ENCODE measurements at places on chromosomes 5 and 9.

DNA sequence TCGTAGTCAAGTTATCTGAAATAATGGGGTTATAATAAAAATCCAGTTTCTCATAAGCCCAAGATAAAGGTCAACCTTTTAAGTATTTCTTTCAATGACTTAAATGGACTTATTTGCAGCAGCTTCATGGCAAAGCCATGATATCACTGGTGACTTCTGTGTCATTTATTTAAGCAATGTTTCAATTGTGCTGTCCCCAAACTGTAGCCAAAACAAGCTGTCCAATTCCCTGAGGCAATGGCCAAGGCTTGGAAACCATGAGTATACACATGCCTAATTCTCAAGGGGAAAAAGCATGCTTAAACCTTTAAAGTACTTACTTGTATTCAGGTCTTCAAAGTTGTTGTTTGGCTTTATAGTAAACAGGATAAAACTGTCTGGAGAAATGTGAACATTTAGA is 376.4 kb upstream of the TNC start:
- DNase-seq = no peak

DNA sequence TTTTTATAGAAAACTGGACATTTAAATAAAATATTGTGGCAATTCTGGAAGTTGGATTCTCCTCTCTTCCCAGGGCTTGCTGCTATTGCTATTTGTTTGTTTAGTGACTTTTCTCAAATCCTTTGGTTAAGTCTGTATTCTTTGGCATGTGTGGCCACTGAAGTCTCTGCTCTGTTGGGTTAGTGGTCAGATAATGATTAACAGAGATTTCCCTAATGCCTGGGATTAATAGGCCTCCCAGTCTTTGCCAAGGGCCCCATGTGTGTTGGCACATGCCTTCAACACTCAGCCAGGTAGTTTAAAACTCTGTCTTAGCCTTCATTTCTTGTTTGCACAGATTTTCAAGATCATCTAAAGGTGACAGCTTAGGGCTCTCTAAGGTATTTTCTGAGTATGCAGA is 92.8 kb upstream of the EPB41L4A start:
- no peak for DNase-seq

DNA sequence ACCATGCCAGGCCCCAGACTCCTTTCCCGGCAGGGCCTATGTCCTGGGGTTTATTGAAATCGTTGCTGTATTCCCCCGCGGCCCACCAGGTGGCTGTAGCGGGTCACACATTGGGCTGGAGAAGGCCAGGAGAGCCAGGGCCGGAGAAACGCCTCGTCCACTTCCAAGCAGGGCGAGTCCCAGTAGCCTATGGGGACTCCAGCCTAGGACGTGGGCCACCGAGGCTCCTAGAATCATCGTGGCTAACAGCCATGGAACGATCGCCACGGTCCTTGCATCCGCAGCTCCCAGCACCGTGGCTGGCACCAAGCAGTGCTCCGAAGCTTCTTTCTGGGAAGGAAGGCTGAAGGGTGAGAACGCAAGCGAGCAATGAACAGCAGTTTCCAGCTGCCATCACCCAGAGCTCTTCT is 87.7 kb downstream of the ENTREP1 start:
- no peak for DNase-seq

DNA sequence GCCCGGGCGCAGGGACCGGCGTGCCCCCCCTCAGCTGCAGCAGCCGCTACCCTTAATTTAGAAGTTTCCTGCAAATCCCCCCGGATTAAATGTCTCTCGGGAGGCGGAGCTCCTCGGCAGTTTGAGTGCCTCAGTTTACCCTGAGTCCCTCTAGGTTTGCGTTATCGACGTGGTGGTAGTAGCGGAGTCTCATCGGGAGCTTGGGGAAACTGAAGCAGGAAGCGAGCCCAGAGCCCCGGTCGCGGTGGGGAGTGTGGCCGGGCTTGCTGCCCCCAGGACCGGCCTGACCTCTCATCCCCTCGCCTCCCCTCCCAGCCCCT is 529 bp upstream of the TPM2 start:
- DNase-seq = no peak

- DNase-seq = no peak
Measured at GRCh38 chr5:126003309-126003708, 419.9 kb upstream of the GRAMD2B start.

GRCh38 chr9:35048511-35048910 is 23.9 kb downstream of the VCP start:
- DNase-seq = no peak

DNA sequence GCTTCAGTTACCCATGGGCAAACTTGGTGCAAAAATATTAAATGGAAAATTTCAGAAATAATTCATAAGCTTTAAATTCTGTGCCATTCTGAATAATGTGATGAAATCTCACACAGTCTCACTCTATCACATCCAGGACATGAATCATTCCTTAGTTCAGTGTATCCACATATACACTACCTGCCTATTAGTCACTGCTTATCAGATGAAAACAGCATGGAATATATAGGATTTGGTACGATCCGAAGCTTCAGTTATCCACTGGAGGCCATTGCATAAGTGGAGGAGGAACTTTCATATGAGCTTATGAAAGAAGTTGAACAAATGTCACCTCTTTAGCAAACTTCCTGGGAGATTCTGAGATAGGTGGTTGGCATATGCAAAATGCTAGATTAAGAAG is 64.2 kb downstream of the GAPVD1 start:
- DNase-seq = no peak

DNA sequence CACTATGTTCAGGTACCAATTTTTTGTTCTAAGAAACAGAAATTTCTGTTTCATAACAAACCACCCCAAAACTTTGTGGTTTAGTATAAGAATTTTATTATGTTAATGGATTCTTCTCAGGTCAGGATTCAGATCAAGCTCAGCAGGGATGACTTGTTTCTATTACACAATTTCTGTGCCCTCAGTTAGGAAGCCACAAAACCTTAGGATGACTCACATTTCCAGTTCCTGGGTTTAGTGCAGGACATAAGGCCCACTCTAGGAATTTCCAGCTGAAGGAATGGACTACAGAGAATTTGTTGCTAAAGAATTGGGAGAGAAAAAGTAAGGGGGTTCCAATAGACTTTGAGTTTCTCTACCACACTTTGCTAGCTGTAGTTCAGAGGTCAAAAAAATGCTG is 629.3 kb downstream of the ANXA1 start:
- DNase-seq = no peak

DNA sequence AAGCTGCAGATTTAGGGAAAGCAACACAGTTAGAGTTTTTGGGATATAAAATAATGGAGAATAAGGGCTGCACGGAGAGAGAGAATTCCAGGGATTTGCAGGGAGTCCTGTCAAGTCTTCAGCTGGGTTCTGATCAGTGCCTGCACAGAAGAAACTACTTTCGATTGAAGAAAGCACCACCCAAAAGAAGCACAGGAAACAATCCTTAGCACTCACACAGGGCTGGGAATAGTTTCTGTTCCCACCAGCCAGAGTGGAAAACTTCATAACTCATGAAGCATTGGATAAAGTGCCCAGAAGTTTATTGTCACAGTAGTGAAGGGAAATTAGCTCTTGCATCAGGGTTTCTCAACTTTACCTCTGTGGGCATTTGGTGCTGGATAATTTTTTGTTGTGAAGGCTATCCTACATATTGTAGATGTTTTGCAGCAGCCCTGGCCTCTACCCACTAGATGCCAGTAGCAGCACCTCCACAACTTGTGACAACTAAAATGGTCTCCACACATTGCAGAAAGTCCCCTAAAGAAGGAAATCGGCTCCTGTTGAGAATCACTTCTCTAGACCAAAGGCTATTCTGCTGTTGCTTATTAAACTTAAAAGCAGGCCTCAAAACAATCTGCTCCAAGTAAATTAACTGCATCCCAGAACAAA is 71.0 kb upstream of the FAM120A start:
- DNase-seq = no peak

- peak; percentile 51 for DNase-seq
Measured at GRCh38 chr5:157607371-157608161, 32.0 kb upstream of the ADAM19 start.

- no peak for DNase-seq
Measured at GRCh38 chr9:111036946-111037345, 1.3 kb downstream of the LPAR1 start.

DNA sequence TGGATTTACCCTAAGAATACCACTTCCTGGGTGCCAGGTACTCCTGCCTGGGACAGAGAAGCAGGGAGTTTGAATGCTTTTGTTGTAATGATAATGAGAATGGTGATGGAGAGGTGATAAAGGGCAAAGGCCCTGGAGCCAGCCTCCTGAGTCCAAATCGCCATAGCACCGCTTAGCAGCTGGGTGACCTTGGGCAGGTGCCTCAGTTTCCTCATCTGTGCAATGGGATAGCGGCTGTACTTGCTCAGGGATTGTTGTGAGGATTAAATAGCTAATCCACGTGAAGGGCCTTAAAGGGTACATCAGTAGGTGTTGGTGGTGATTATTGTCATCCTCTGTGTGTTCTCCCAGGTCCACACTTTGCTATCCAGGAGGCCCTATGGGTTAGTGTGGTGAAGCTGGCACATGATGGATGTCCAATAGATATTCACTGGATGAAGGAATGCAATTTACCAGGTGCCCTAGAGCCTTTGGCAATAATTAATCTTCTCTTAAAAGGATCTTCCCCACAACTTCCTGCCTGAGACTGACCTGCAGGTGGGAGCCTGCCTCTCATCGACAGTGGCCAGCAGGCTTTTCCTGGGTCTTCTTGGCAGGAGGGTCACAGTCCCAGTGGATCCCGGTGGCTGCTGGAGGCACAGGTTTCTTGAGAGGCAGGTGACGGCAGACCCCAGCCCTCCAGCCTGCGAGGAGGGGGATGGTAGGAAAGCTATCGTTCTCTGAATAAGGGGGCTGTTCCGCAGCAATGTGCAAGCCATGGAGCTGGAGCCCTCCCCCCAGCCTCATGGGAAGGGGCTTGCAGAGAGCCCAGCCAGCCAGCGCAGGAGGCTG is 160.2 kb downstream of the MACROH2A1 start:
- no peak for DNase-seq

DNA sequence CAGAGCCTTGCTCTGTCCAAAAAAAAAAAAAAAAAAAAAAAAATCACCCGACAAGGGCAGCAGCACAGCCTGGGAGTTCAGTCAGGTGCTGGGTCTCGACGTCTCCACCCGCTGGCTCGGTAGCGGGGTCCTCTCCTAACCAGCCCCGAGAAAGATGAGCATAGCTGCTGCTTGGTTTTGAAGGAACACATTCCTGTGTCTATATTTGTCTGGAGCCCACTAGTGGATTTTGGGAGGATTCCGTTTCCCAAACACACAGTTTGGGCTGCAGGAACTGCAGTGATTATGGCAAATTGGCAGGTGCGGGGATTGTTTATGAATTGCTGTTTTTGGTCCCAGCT is 1.2 kb downstream of the OTULINL start:
- DNase-seq = no peak

DNA sequence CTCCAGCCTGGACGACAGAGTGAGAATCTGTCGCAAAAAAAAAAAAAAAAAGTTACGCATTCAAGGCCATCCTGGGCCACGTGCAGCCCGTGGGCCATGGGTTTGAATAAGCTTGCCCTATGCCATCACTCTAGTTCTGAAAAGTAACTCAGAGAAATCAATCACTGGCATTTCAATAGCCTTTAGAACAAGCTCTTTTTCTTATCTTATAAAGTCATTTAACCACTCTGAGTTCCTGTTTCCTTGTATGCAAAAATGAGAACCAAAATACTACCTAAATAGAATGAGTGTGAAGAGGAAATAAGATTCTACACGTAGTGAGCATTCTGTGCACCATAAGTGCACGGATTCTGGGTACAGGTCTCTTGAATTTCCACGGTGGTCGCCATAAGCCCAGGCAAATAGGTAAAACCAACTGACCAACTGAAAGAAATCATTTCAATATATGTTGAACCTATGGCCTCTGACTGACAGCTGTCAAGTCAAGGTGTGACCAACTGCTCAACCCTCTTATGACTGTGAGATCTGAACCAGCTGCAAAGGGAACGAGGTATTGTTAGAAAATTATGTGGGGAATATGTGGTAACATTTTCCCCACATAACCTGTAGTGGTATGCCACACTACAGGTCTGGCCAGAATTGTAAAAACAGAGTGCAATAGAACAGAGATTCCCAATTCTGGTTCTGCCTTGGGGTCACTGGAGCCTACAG is 143.9 kb upstream of the LHFPL2 start:
- DNase-seq = no peak

DNA sequence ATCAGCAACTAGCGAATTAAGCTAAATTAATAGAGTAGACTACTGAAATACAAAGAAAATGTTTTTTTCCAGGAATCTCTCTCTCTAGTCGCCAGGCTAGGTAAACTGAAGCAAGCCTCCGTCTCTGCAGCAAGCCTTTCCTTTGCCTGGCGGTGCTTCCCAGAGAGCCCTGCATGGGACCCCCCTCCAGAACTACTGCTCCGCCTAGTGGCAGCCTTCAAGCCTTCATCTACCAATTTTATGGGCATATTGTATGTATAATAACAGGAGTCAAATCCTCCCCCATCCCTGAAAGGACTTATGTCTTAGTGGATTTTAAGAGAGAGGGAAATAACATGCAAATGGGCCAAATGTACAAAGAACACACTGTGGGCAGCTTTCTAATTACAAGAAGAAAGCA is 241.9 kb downstream of the SAXO1 start:
- DNase-seq = no peak

- DNase-seq = no peak
Measured at GRCh38 chr5:139394654-139395566, at the start of gene PROB1. Gene PROB1 (minus strand): TSS chr5:139395104. CDS start chr5:139395081, 23 bp downstream.

GRCh38 chr9:113372059-113372458 is 4.7 kb downstream of the HDHD3 start:
- no peak for DNase-seq

DNA sequence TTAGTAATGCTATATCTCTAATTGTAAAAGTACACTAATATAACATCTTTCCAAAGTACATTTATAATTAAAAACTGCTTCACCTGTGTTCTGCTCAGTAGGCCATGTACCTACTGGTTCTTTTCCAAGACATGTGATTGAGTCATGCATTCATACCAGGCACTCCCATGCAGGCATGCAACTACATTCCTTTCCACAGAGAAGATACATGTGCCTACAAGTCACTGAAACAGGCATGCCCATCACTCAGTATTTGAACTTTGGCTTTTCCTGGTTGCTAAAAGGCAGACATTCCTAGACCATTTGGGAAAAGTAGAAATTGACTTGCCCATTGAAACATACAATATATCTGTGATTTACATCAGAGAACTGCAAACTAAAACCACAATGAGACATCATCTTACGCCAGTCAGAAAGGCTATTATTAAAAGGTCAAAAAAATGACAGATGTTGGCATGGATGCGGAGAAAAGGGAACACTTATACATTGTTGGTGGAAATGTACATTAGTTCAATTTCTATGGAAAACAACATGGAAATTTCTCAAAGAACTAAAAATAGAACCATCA is 148.3 kb upstream of the MOCS2 start:
- DNase-seq = no peak

DNA sequence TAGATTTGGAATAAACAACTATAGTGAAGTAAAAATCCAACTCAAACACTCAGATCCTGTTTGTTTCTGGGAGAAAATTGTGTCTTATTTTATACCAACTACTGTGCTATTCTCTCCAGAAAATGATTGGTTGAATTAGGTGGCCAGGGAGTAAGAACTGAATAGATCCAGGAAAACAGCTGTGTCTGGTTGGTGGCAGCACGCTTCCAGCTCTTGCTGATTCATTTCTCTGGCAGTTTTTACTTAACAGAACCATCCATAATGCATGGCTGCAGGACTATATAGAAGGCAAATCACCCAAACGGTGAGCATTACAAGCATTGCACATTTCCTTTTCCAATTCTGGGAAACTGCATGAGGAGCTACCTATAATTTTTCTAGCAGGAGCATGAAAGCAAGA is 29.5 kb downstream of the DMAC1 start:
- DNase-seq = no peak
